ENCODE measurements at places on chromosomes 5 and 9. TPM values are rescaled to one million over a fixed set of nuclear protein-coding genes. Genes with fewer than 3 reads are reported as not detected.

Gene MSX2
- total RNA-seq = 1.1 TPM

Gene SPATA31A3
- not detected for total RNA-seq

Gene SPINK13
- not detected for total RNA-seq

Gene RGS3
- total RNA-seq = 38.3 TPM

Gene BTNL3
- not detected for total RNA-seq

Gene KIF27
- total RNA-seq = 3.2 TPM

Gene LRSAM1
- 28.5 TPM for total RNA-seq

Gene SNCAIP
- 3.3 TPM for total RNA-seq

Gene SPINK4
- not detected for total RNA-seq

Gene TRPM6
- total RNA-seq = 0.41 TPM

Gene C9orf72
- 26.0 TPM for total RNA-seq

Gene ACTBL2
- total RNA-seq = not detected

Gene C5orf34
- 1.1 TPM for total RNA-seq

Gene GRIN1
- total RNA-seq = 0.16 TPM

Gene CBY3
- total RNA-seq = not detected

Gene APBA1
- 4.6 TPM for total RNA-seq

Gene MARVELD2
- total RNA-seq = not detected

Gene LMNB1
- total RNA-seq = 6.9 TPM

Gene SRD5A1
- 3.1 TPM for total RNA-seq

Gene BHMT
- total RNA-seq = 6.6 TPM

Gene OR2K2
- not detected for total RNA-seq

Gene IQGAP2
- total RNA-seq = 17.4 TPM

Gene CDKN2A
- total RNA-seq = 2.8 TPM

Gene PRDM12
- not detected for total RNA-seq

Gene TGFBI
- 67.4 TPM for total RNA-seq

Gene AFAP1L1
- total RNA-seq = 5.6 TPM

Gene TRIM7
- 1.2 TPM for total RNA-seq
